ENCODE measurements at places on chromosomes 3 and 15. TPM values are rescaled to one million over a fixed set of nuclear protein-coding genes. Genes with fewer than 3 reads are reported as not detected.

NCK1 gene
- total RNA-seq: 36.2 TPM

QRICH1 gene
- 145 TPM for total RNA-seq

RPL29 gene
- total RNA-seq: 932 TPM

CSTA gene
- 3.3 TPM for total RNA-seq

PDZRN3 gene
- total RNA-seq: 33.8 TPM

SLC12A6 gene
- total RNA-seq: 16.5 TPM

TM6SF1 gene
- 0.20 TPM for total RNA-seq

BUB1B gene
- total RNA-seq: 40.1 TPM

AP4E1 gene
- 10.3 TPM for total RNA-seq

SLC9C1 gene
- total RNA-seq: under 0.01 TPM

ESYT3 gene
- total RNA-seq: 1.4 TPM

GOLGA6A gene
- total RNA-seq: not detected

RASGRP1 gene
- not detected for total RNA-seq

C3orf49 gene
- not detected for total RNA-seq

TMEM212 gene
- total RNA-seq: not detected

GNAT1 gene
- not detected for total RNA-seq

RASSF1 gene
- 23.9 TPM for total RNA-seq

NANOGP8 gene
- 0.73 TPM for total RNA-seq
